ENCODE measurements at places on chromosomes 11 and 22.

- H3K4me3 ChIP-seq = no peak overlapping the region
- H3K27ac ChIP-seq = no peak overlapping the region
- peaks cover 4% of the 10 kb centered on the region for H3K27me3 ChIP-seq
- no peaks in the 10 kb centered on the region for H3K36me3 ChIP-seq
Observed at GRCh38 chr11:61609000-61609979, 28.4 kb upstream of the SYT7 start.

DNA sequence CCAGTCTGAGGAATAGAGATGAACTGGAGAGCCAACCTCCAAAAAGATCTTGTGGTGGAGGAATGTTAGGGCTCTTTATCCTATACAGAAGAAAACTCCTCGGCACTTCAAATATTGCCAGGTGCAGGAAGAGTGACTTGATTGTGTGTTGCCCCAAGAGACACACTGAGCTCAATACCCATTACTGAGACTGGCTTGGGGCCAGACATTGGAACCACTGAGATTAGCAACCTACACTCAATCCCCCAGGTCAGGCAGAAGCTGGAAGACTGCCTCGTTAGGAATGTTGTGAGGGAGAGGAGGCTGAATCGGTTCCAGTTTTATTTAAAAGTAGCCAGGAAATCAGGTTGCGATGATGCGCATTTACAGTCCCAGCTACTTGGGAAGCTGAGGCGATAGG, 2.4 kb upstream of the SGSM3 start:
- no peaks in the 10 kb centered on the region for H3K27me3 ChIP-seq
- no peak overlapping the region for H3K4me3 ChIP-seq

GRCh38 chr11:102110761-102111010, 439 bp downstream of the YAP1 start:
- peaks cover 14% of the 10 kb centered on the region for H3K4me1 ChIP-seq
- H3K36me3 ChIP-seq = peaks cover 2% of the 10 kb centered on the region
- no peak overlapping the region for H3K27ac ChIP-seq
- DNase-seq = no peak
- no peak overlapping the region for H3K4me3 ChIP-seq

DNA sequence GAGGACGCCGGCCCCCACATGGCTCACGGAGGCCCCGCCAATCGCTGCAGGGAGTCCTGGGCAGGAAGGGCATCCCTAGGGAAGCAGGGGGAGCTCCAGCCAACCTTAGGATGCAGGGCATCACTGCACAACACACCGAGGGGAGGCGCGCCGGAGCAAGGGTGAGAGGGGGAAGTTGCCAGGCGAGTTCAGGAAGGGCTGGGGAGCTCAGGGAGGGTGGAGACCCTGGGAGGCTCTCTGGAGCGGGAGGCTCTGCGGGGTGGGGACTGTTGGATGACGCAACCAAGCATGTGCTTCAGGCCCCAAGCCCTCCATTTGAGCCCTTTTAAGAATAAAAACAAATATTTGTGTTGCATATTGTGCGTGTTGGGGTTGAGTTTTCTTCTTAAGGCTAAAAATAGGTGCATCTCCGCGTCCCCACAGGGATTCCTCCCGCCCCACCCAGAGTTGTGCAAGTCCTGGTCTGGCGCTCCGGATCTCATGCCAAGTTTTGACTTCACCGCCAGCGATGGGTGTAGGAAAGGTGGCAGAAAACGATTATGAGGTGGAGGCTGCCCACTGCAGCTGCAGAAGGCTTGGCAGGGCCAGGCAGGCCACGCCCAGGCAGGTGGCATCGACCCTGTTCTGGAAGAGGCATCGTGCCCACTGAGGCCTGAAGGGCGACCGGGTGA, 65.2 kb downstream of the WNT7B start:
- H3K4me3 ChIP-seq = no peak overlapping the region
- no peaks in the 10 kb centered on the region for H3K4me1 ChIP-seq

GRCh38 chr11:65744026-65744698, 23.6 kb upstream of the RNASEH2C start:
- peaks cover 31% of the 10 kb centered on the region for H3K27me3 ChIP-seq
- DNase-seq = no peak
- no peak overlapping the region for H3K4me3 ChIP-seq
- peaks cover 2% of the 10 kb centered on the region for H3K4me1 ChIP-seq
- no peak overlapping the region for H3K27ac ChIP-seq

- H3K27me3 ChIP-seq = peaks cover 19% of the 10 kb centered on the region
- H3K4me1 ChIP-seq = peaks cover 24% of the 10 kb centered on the region
- H3K36me3 ChIP-seq = no peaks in the 10 kb centered on the region
- H3K27ac ChIP-seq = no peak overlapping the region
- no peak overlapping the region for H3K4me3 ChIP-seq
Observed at GRCh38 chr11:73175551-73176144, 33.5 kb upstream of the FCHSD2 start.

DNA sequence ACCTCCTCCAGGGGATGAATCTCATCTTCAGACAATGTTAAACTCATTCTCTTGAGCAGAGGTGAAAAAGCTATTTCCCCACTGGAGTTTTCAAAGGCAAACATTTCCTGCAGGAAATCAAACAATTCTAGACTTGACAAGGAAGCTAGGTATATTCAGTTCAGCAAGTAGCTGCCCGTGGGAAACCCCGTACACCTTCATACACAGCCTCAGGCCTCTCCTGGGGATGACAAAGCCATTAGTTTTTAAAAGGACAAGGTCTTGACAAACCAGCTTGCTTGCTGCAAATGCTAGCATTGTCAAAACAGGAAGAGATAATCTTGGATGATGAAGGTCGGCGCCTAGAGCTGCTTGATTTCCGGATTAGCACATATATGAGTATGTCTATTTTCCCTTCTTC, 1630.8 kb upstream of the TENM4 start:
- no peak for DNase-seq
- no peaks in the 10 kb centered on the region for H3K36me3 ChIP-seq
- no peak overlapping the region for H3K4me3 ChIP-seq
- H3K27ac ChIP-seq = no peak overlapping the region
- H3K27me3 ChIP-seq = no peaks in the 10 kb centered on the region
- no peaks in the 10 kb centered on the region for H3K4me1 ChIP-seq

DNA sequence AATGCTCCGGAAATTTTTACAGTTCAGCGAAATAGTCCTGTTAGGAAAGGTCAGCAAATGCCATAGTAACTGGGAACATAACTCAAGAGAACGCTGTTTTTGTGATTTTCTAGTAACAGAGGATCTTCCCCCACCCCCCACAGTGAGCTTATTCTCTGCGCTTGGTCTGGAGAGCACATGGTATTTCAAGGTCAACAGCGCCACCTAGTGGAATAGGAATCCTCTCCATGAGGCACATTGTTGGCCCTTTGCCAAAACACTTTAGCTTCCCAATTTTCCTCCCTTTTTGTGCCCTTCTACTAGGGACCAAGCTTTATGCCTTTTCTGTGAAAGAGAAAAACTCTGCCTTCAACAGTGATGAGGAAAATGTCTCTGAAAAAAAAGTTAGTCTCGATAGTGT, 13.2 kb upstream of the OR4C12 start:
- no peaks in the 10 kb centered on the region for H3K4me1 ChIP-seq
- H3K27ac ChIP-seq = no peak overlapping the region

DNA sequence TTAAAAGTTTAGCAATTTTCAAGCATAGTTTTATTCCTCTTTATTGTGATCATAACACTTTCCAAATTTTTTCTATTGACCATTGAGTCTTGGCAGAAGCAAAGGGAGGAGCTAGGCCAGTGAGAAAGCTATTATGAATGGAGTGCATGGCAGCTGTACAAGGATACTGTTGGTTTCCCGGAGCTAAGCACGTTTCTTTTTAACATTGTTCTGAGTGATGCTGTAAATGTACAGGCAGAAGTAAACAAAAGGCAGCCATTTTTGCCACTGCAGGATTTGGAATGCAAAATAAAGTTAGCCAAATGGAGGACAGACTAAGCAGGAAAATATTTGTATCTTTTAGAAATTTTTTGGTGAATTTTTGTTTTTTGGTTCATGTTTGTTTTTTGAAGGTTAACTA, 16.2 kb downstream of the CBL start:
- no peak overlapping the region for H3K27ac ChIP-seq
- no peak for DNase-seq
- no peaks in the 10 kb centered on the region for H3K27me3 ChIP-seq
- H3K4me3 ChIP-seq = no peak overlapping the region
- H3K4me1 ChIP-seq = peaks cover 36% of the 10 kb centered on the region

- no peak for DNase-seq
- H3K4me3 ChIP-seq = no peak overlapping the region
- no peaks in the 10 kb centered on the region for H3K4me1 ChIP-seq
- H3K27ac ChIP-seq = no peak overlapping the region
- no peaks in the 10 kb centered on the region for H3K36me3 ChIP-seq
Observed at GRCh38 chr11:76159303-76159937, 46.9 kb downstream of the WNT11 start.

DNA sequence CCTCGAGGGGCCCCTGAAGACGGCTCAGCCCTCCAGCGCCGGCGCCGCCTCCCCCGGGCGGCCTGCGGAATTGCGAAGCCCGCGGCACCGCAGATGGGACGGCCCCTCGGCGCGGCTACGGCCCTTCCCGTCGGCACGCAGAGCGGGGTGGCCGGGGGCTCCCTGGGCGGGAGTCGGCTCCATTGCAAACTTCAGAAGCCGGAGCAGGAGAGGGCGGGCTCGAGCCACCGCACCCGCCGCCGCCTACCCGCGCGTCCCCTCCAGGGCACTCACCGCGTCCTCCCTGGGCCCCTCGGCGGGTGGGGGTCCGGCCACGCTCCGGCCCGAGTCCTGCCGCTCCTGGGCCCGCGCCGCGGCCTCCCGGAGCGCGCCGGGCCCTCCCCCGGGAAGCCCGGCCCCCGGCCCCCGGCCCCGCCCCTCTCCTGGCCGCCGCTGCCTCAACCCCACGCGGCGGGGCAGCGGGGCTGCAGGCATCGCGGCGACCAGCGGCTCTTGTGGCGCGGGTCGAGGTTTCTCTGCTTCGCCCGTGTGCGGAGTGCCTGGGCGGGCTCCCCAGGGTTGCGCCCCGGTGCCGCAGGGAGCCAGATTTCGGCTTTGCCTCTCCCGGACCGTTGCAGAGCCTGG, at the start of gene PACSIN3:
Gene PACSIN3 (minus strand): TSS at position 359 of the 624 bp plus-strand sequence. CDS start 3,707 bp downstream, outside the sequence.
- peaks cover 38% of the 10 kb centered on the region for H3K27me3 ChIP-seq
- peak; percentile 41 for DNase-seq
- no peak within 1 kb of the TSS for H3K27ac ChIP-seq

GRCh38 chr11:12674571-12674935, 332 bp downstream of the TEAD1 start:
- DNase-seq = peak; percentile 24
- no peaks in the 10 kb centered on the region for H3K36me3 ChIP-seq
- H3K27ac ChIP-seq = no peak overlapping the region
- peaks cover 58% of the 10 kb centered on the region for H3K27me3 ChIP-seq
- peaks cover 11% of the 10 kb centered on the region for H3K4me1 ChIP-seq

All from activated CD4-positive, alpha-beta memory T cell treated with anti-CD3 and anti-CD28 coated beads, Interleukin-2, amount 10 ng/mL, durations not matched to agents 7 days and 5 days (primary cell).